Caco-2 (cell line): ENCODE measurements at places on chromosomes 4 and X. TPM values are rescaled to one million over a fixed set of nuclear protein-coding genes. Genes with fewer than 3 reads are reported as not detected.

GRCh38 chr4:139593091-139593564 lies 37.1 kb upstream of the SETD7 start:
- H3K27me3 ChIP-seq = no peaks in the 10 kb centered on the region
- H3K4me3 ChIP-seq = no peak overlapping the region
- peaks cover 17% of the 10 kb centered on the region; the same call in 1 of the 2 replicates for H3K4me1 ChIP-seq
- no peaks in the 10 kb centered on the region for H3K36me3 ChIP-seq
- H3K27ac ChIP-seq = peak overlapping the region; percentile 83

The FABP2 gene
- not detected in 2 replicates for total RNA-seq

The EDA gene
- 0.67 and 0.98 TPM in 2 replicates for total RNA-seq

GRCh38 chrX:71450433-71451106 lies 82.3 kb upstream of the OGT start:
- no peak for DNase-seq
- no peaks in the 10 kb centered on the region for H3K4me1 ChIP-seq
- H3K36me3 ChIP-seq = no peaks in the 10 kb centered on the region
- no peak overlapping the region for H3K27ac ChIP-seq

The FHDC1 gene
- 1.4 and 1.5 TPM in 2 replicates for total RNA-seq

GRCh38 chr4:40314951-40315350 lies 20.2 kb upstream of the CHRNA9 start:
- no peak for DNase-seq
- H3K36me3 ChIP-seq = no peaks in the 10 kb centered on the region
- H3K27me3 ChIP-seq = no peaks in the 10 kb centered on the region
- no peak overlapping the region for H3K27ac ChIP-seq
- H3K4me1 ChIP-seq = peaks cover 5% of the 10 kb centered on the region; the same call in 1 of the 2 replicates
- no peak overlapping the region for H3K4me3 ChIP-seq

GRCh38 chr4:182555997-182556418 lies 312.8 kb downstream of the TENM3 start:
- H3K36me3 ChIP-seq = no peaks in the 10 kb centered on the region
- no peaks in the 10 kb centered on the region for H3K27me3 ChIP-seq
- no peak overlapping the region for H3K4me3 ChIP-seq
- DNase-seq = no peak
- H3K4me1 ChIP-seq = no peaks in the 10 kb centered on the region
- no peak overlapping the region for H3K27ac ChIP-seq

The C4orf50 gene
- not detected in 2 replicates for total RNA-seq

DNA sequence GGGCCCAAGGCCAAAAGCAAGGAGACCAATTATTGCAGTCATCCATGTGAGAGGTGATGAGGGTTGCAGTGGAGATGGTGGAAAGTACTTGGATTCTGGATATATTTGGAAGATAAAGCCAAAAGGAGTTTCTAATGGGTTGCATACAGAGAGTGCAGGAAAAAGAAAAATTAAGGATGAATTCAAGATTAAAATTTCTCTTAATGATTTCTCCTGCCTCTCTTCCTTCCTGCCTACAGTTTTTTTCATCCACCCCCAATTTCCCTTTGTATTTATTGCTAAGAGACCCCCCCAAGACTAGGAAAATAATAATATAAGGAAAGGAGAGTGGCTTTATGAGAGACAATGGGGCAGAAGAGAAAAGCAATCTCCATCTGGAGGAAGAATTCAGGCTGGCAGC lies 8.6 kb upstream of the FGF5 start:
- no peak for DNase-seq
- H3K4me3 ChIP-seq = no peak overlapping the region
- H3K4me1 ChIP-seq = no peaks in the 10 kb centered on the region
- no peak overlapping the region for H3K27ac ChIP-seq

DNA sequence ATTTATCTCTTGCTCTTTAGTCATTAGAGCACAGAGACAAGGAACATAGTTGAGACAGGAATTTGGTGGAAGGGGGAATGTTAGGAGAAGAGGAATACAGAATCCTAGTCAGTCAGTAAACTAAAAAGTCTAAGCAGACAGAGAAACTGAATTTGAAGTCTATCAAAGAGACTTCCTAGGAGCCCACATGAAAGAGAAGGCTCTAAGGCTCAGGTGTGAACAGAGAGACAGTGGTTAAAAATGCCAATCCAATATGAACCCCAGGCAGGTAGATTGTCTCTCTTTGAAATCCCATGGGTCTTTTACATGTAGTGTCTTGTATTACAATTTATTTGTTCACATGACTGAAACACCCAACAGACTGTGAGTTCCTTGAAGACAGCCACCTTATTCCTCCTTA lies 77.8 kb upstream of the NFKB1 start:
- DNase-seq = no peak
- H3K4me1 ChIP-seq = no peaks in the 10 kb centered on the region
- no peak overlapping the region for H3K27ac ChIP-seq

The GAGE12F gene
- total RNA-seq = not detected in 2 replicates

DNA sequence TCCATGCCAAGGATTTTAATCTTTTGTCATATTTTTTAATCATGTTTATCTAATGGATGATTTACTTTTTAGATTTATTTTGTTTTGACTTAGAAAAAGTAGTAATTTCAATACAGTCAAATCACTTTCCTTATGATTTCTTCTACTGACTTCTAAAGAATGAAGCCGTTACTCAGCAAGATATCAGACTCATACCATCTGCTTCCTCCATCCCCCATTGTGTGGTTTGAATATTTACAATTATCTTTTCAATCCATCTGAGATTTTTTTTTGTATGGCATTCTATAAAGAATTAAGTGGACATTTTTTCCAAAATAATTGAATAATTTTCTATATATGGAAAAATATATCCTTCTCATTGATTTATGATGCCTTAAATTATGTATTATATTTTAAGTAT lies 565.4 kb upstream of the ATOH1 start:
- no peak overlapping the region for H3K4me3 ChIP-seq
- H3K27ac ChIP-seq = no peak overlapping the region
- DNase-seq = no peak

DNA sequence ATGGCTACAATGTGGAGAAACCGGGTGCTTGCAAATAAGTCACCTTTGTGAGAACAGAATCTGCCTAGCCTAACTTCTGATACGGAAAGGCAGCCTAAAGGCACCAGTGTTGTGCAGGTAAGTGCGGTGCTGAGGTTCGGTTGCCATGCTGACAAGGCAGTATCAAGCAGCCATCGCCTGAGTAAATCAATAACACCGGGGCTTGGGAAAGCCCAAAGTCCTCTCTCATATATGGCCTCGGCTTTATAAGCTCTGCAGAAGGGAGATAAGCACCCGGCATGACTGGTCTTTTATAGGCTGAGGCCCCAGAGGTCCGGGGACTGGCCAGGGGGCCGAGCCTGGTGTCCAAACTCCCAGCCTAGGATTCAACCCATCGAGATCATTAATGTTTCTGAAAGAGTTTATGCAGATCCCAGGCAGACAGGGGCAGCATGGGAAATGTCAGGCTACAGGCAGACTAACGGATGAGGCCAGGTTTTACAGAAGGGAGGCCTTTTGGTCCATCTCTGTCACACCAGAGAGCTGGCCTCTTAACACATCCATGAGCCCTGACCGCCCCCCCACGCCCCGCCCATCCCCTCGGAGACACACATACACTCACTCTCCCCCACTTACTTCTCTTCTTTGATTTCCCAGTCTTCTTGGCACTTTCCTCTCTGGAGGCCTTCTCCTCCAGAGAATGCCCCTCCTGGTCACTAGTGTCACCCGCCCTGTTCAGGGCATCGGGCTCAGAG lies 38.5 kb downstream of the ELF4 start:
- no peak overlapping the region for H3K4me3 ChIP-seq
- no peaks in the 10 kb centered on the region for H3K27me3 ChIP-seq
- peak overlapping the region; percentile 87 for H3K27ac ChIP-seq
- H3K36me3 ChIP-seq = no peaks in the 10 kb centered on the region

The GYPB gene
- not detected in 2 replicates for total RNA-seq

The MTHFD2L gene
- 11.0 and 11.6 TPM in 2 replicates for total RNA-seq

DNA sequence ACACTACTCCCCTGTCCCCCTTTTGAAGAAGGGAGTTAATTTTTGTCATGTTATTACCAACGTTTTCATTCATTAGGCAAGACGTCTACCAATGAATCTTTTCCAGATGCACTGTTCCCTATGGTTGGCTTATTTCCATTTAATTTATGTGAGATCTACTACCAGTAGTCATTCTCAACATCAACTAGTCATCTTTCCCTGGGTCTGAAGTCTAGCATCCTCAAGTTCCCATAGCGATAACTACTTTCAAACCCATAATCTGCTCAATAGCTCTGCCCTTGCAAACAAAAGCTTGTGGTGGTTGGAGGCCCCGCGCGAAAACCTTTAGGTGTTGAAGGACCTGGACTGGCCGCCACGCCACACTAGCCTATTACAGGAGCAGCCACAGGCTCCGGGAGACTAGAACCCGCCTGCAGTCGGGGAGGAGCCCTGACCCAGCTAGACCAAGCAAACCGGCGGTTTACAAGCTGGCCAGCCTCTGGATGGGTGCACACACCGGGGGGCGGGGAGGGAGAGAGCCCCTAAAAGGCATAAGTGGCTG lies 746 bp downstream of the PPAT start:
- peak overlapping the region; percentile 87 for H3K4me3 ChIP-seq
- H3K27me3 ChIP-seq = no peaks in the 10 kb centered on the region
- peaks cover under 1% of the 10 kb centered on the region for H3K36me3 ChIP-seq

GRCh38 chrX:133668225-133668931 lies 253.1 kb upstream of the GPC4 start:
- no peak for DNase-seq
- no peak overlapping the region for H3K27ac ChIP-seq

DNA sequence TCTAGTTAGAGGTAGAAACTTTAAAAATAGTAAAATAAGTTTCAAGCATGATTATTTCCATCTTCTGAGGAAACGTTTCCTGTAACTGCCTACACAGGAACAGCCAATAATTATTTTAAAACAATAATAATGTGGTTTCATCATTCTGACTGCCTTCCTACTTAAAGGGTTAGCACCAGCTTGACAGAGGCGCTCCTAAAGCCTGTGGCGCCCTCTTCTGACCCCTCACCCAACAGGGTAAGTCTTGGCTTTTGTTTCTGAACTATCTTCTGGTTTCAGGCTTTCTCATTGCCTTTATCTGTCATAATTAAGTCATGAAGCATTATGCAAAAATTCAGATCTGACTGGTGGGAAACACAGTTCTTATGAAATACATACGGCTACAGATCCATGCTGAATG lies 96.7 kb downstream of the ITM2A start:
- no peaks in the 10 kb centered on the region for H3K4me1 ChIP-seq
- no peaks in the 10 kb centered on the region for H3K36me3 ChIP-seq
- H3K27me3 ChIP-seq = no peaks in the 10 kb centered on the region
- H3K4me3 ChIP-seq = no peak overlapping the region
- no peak for DNase-seq

The RNF128 gene
- total RNA-seq = 42.0 and 42.4 TPM in 2 replicates
